Fibroblast of the aortic adventitia (primary cell): ENCODE measurements at places on chromosomes 7 and 10. TPM values are rescaled to one million over a fixed set of nuclear protein-coding genes. Genes with fewer than 3 reads are reported as not detected.
A peak's percentile ranks its signal among the peaks of the same experiment; 100 is the strongest.

IL2RA gene
- not detected in 2 replicates for total RNA-seq

SFRP4 gene
- 40.9 and 171 TPM in 2 replicates for total RNA-seq

EEPD1 gene
- 5.2 and 5.7 TPM in 2 replicates for total RNA-seq

EPHA1 gene
- not detected in 2 replicates for total RNA-seq

TAS2R5 gene
- 1.4 TPM in 1 of 2 replicates, not detected in the other for total RNA-seq

CLCN1 gene
- 0.16 TPM in 1 of 2 replicates, not detected in the other for total RNA-seq

ABCA13 gene
- 0.54 TPM in 1 of 2 replicates, not detected in the other for total RNA-seq

RP9 gene
- total RNA-seq, result 7.2 and 7.7 TPM in 2 replicates

PGAM1 gene
- 107 and 362 TPM in 2 replicates for total RNA-seq

HECW1 gene
- total RNA-seq, result 0.82 and 3.6 TPM in 2 replicates

ACHE gene
- total RNA-seq, result 0.16 TPM in 1 of 2 replicates, not detected in the other

IGFBP1 gene
- total RNA-seq, result 5.3 TPM in 1 of 2 replicates, not detected in the other

SORBS1 gene
- total RNA-seq, result 0.36 and 0.74 TPM in 2 replicates

FFAR4 gene
- total RNA-seq, result not detected in 2 replicates

MIOS gene
- 30.9 and 46.6 TPM in 2 replicates for total RNA-seq

IRF5 gene
- not detected in 2 replicates for total RNA-seq

KLF14 gene
- 0.09 TPM in 1 of 2 replicates, not detected in the other for total RNA-seq

FAM13C gene
- total RNA-seq, result 3.3 and 9.1 TPM in 2 replicates

ANKRD2 gene
- 0.27 and 0.57 TPM in 2 replicates for total RNA-seq

SGPL1 gene
- total RNA-seq, result 26.3 and 117 TPM in 2 replicates

GJD4 gene
- total RNA-seq, result 0.09 TPM in 1 of 2 replicates, not detected in the other

GRCh38 chr7:44097064-44097932 is 6.8 kb upstream of the AEBP1 start:
- no peak for DNase-seq

DNA sequence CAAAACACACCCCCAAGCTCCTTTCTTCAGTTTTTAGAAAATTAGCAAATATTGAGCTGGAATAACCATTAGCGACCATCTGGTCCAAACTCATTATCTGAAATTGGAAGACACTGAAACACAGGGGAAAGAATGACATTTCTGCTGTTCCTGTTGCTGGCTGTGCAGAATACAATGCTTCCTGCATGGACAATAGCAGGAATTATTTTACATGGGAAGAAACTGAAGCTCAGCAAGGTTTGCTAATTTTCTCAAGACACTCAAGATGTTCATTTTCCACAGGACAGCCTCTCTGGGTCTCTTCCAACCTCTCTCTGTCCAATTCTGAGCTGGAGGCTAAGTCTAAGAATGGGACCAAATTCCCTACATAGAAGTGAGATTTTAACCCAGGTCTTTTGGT is 81.9 kb upstream of the TNS3 start:
- DNase-seq, result no peak

GRCh38 chr10:115023715-115024114 is 69.5 kb upstream of the ATRNL1 start:
- no peak for DNase-seq

DNA sequence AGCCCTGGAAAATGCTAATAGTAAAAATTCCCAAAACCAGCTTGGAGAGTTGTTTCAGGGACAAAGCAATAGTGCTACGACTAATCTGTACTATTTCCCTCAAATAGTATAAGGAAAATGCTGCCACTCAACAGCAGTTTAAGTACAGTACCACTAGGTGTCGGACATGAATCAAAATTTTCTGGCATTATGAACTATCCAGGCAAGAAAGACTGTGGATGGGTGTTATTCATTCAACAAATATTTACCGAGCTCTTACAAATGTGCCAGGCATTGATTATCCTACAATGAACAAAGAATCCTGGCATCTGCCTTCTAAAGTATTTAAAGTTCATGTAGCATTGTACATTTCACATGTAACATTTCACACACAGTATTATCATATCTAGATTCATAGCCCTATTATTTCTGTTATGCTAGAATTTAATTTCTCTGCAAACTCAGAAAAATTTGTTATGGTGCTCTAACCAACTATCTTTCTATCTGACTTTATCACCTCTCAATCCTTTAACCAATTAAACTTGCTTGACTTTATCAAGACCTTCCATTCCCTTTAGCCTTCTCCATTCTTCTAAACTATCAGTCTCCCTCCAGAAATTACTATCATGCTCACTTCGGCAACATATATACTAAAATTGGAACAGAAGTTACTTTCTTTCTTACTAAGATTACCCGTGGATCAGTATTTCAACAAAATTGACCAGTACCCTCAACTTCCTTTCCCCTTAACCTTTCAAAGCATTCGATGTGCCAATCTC is 80.6 kb downstream of the ARHGAP21 start:
- peak; percentile 94 for DNase-seq

- no peak for DNase-seq
Observed at GRCh38 chr10:69445041-69445440, 6.2 kb upstream of the TSPAN15 start.

GRCh38 chr10:74889662-74889998 is 63.2 kb downstream of the KAT6B start:
- DNase-seq, result no peak

DNA sequence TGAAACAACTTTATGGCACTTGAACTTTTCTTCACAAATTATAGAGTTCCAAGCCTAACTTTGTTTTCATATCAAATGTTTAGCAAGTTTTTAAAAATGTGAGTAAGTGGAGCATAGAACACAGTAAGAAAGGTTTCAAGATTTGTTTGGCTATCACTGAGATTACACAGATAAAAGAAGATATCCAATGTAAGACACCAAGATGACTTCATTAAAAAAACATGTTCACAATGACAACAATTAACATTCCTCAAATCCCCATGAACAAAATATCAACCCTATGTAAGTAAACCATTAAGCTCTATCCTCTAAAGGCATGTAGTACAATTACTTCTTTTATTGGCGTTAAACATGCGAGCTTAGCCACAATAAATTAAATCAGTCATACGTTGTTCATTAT is 129.7 kb downstream of the RELN start:
- DNase-seq, result no peak

GRCh38 chr7:74254129-74254857 is at the start of gene RFC2:
RFC2 (minus strand) TSS chr7:74254399; CDS start chr7:74254383, 16 bp downstream.
- peak; percentile 94 for DNase-seq

GRCh38 chr10:114928818-114929217 is 9.2 kb upstream of the TRUB1 start:
- DNase-seq, result peak; percentile 59

DNA sequence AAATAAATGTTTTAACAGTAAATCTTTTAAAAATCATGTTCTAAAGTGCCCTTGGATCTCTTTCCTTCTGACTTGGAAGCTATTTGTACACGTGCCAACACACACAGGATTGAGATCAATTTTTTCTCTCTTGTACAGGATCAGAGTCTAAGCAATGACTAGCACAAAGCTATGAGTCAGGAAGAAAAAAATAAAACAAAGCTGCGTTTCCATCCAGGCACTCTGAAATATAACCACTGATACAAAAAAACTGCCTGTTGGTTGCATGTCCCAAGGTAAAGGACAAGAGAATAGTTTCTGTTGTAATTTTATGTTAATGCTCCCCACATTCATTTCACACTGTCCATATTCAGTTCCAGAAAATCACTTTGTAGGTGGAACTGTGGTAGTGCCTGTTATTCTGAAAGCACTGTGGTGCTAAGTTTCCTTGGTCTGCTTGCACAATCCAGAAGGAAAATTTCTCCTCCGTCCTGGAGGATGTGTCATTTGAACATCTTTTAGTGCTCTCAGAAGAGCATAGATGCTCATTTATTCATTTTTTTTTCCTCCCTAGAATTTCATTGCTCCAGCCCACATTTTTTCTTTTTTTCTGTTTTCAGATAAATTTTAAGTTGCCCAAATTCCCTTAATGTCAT is 113.4 kb downstream of the PLXDC2 start:
- DNase-seq, result peak; percentile 75

DNA sequence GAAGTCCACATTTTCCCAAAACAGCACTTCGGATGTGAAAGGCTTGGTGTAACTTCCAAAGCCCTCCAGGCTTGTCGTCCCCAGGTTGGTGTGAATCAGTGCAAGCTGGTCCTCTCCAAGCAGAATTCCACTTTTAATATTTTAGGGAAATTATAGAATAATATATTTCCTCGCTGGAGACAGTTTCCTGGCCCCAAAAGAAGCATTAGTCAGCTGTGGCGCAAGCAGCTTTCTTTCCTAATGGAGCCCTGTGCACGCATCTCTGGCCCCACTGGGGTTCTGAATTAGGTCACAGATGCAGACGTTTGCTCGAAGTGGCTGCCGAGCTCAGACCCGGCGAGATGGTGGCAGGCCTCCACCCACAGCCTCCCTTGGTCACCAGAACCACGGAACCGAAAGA is 33.3 kb upstream of the MNX1 start:
- peak; percentile 72 for DNase-seq

GRCh38 chr7:51034521-51035264 is 252.0 kb upstream of the GRB10 start:
- peak; percentile 78 for DNase-seq

DNA sequence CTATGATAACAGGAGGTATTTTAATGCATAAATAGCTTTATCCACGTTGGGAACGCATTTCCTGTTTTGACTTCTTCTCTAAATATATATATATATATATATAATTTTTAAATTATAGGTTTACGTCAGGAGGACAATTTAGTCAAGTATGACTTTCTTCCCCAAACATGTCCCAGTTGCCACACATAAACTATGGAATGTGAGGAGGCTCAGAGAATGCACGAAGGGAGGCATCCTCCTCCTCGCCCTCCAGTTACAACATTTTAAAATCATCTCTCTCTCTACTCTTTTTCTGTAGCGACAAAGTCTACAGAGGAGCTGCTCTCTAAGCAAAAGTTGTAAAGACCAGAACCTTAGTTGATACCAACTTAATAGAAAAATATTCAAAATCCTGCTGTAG is 106.9 kb upstream of the LYZL1 start:
- no peak for DNase-seq

DNA sequence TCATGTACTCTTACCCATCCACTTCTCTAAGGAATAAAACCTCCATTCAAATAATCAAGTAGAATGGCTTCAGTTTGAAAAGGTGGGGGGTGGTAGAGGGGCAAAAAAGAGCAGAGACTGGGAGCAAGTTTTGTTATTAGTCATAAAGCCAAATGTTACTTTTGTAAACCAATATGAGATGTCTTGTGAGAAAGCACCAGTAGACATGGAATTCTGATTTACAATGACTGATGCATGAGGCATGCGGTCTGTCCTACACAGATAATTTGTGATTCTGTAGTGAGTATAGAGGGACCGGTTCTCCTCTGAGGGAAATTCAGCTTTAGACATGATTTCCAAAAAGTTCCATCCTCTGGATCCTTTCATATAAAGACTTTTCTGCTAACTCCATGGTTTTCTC is 12.9 kb upstream of the ABCA13 start:
- no peak for DNase-seq

DNA sequence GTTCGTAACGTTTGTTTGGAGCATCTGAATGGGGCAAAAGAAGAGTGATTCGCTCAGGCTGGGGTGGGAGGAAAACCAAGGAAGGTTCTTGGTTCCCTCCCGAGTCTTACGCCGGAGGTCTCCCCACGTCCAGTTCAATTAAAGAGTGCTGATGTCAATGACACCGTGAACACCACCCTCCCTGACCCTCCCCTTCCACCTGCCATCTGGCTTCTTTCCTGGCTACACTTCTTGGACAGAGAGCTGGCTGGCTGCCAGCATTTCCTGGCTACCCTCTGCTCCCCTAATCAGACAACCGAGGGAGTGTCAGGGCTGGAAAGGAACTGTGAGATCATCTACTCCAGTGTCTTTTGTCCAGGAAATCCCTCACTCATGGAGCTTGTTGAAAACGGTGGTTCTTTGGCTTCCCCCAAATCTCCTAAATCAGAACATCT is 24.1 kb upstream of the FFAR4 start:
- peak; percentile 68 for DNase-seq

GRCh38 chr7:135389971-135390370 is 119.9 kb downstream of the CNOT4 start:
- peak; percentile 11 for DNase-seq

GRCh38 chr10:14477408-14477710 is 146.6 kb upstream of the FRMD4A start:
- DNase-seq, result peak; percentile 37

DNA sequence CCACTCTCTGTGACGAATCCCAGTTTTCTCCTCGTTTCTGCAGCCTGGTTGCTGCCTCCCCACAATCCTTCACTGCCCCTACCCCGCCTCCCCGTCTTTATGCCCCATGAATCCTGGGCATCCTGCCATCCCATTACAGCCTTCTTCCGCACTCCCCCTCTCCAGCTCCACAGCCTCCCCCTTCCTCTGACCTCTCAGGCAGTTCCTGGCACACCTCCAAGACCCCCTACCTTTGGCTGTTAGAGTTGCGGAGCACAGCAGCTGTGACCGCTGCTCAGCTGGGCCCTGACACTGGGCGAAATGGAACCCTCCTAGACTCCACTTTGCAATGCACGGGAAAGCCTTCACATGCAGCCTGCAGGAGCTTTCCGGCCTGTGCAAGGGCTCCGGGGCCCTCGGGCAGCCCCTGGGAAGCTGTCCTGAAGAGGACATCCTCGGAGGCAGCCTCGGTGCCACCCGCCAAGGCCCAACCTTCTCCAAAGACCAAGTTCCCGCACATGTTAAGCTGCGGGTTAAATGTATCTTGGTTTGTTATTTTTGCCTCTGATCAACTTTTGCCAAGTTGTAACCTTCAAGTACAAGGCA is 400.7 kb upstream of the MKI67 start:
- no peak for DNase-seq

GRCh38 chr7:151125846-151126481 is 39.7 kb downstream of the AGAP3 start:
- DNase-seq, result no peak

- no peak for DNase-seq
Observed at GRCh38 chr7:41131956-41132355, 570.9 kb downstream of the INHBA start.

DNA sequence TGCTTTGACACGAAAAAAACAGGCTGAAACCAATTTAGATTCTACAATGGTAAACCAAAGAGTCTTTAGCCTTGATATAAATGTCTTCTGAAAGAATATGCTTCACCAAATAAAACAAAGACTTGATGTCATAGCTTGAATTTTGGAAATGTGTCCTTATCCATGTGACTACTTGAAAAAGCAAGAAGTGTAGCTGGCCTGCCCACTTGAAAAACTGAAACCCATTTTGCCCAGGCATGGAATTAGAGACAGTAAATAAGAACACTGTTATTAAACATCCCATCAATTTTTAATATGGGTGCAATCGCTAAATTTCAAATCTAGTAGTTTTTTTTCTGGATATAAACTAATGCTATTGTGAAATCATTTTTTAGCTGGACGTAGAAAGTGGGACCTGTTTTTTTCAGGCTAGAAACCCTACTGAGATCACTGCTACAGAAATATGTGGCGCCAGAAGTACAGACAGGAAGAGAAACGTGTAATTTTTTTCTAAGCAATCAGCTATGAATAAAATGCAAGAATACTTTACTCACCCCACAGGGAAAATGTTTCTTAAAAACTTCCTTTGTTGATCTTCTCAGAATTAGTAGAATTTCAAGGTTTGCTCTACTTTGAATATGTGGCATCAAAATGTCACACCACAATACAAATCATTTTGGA is 56.7 kb downstream of the PIP4K2A start:
- DNase-seq, result peak; percentile 65
